ENCODE measurements at places on chromosomes 6 and 20. TPM values are rescaled to one million over a fixed set of nuclear protein-coding genes. Genes with fewer than 3 reads are reported as not detected.

Gene CDH22
- total RNA-seq: not detected

Gene ATAT1
- 4.1 TPM for total RNA-seq

Gene NNAT
- not detected for total RNA-seq

Gene RFX6
- total RNA-seq: not detected

Gene KCNK16
- not detected for total RNA-seq

Gene RAMACL
- 5.5 TPM for total RNA-seq

Gene CD40
- total RNA-seq: 4.7 TPM

Gene PTCRA
- not detected for total RNA-seq

Gene TNF
- total RNA-seq: not detected

Gene KIAA1755
- total RNA-seq: 0.37 TPM

Gene MAS1
- total RNA-seq: not detected

Gene GGTLC1
- total RNA-seq: not detected

Gene XKR7
- not detected for total RNA-seq

Gene CFAP206
- 0.37 TPM for total RNA-seq

Gene SLC17A2
- total RNA-seq: not detected

Gene PTGIS
- total RNA-seq: 19.0 TPM

Gene CPXM1
- 2.2 TPM for total RNA-seq

Gene PTPRT
- total RNA-seq: not detected

Gene FNDC1
- total RNA-seq: 0.37 TPM

Gene SPATA25
- total RNA-seq: 1.4 TPM

Gene SAMD10
- 1.8 TPM for total RNA-seq

Gene RALGAPB
- total RNA-seq: 37.7 TPM

Gene MBOAT1
- total RNA-seq: 6.2 TPM

Gene TBC1D32
- total RNA-seq: 14.9 TPM

Gene ALDH8A1
- 1.5 TPM for total RNA-seq

Gene ABCF1
- total RNA-seq: 42.2 TPM

Gene CNR1
- total RNA-seq: under 0.01 TPM

Gene AGER
- total RNA-seq: 0.20 TPM

Gene LRRC73
- 0.37 TPM for total RNA-seq

Gene POPDC3
- 23.7 TPM for total RNA-seq

Gene CALHM6
- 0.59 TPM for total RNA-seq

Gene CLPSL1
- not detected for total RNA-seq

Gene CLPSL2
- not detected for total RNA-seq

Gene ZKSCAN4
- 4.8 TPM for total RNA-seq

Gene OLIG3
- total RNA-seq: not detected

Gene AIF1
- total RNA-seq: not detected

Gene NMBR
- 0.37 TPM for total RNA-seq

Gene TLDC2
- not detected for total RNA-seq

Measured in subcutaneous preadipocyte (primary cell).